ENCODE measurements at places on chromosomes 3 and 15. TPM values are rescaled to one million over a fixed set of nuclear protein-coding genes. Genes with fewer than 3 reads are reported as not detected.

HTR3E gene
- not detected for total RNA-seq

PLD1 gene
- 36.8 TPM for total RNA-seq

- no peak for DNase-seq
Measured at GRCh38 chr3:64351713-64352638, 126.7 kb upstream of the PRICKLE2 start.

DNA sequence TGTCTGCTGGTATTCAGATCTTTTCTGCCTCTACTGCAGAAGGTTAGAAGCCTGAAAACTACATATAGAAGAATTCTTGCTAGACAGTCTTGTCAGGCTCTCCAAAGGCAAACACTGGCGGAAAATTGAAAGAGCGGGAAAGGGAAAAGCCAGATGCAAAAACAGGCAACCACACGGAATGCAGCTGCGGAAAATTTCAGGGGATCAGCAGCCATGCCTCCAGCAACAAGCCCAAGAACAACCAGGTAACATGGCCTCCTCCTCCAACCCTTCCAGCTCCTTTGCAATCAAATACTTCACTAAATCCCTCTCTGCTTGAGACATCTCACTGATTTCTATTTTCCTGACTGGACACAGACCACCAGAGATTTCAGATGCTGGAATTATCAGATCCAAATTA lies 9.6 kb downstream of the UBP1 start:
- DNase-seq, result no peak

- no peak for DNase-seq
Measured at GRCh38 chr3:185216607-185216958, 37.3 kb downstream of the EHHADH start.

- no peak for DNase-seq
Measured at GRCh38 chr15:94780166-94780565, 548.8 kb downstream of the MCTP2 start.

GRCh38 chr3:102531686-102532085 lies 96.9 kb downstream of the ZPLD1 start:
- no peak for DNase-seq

DNA sequence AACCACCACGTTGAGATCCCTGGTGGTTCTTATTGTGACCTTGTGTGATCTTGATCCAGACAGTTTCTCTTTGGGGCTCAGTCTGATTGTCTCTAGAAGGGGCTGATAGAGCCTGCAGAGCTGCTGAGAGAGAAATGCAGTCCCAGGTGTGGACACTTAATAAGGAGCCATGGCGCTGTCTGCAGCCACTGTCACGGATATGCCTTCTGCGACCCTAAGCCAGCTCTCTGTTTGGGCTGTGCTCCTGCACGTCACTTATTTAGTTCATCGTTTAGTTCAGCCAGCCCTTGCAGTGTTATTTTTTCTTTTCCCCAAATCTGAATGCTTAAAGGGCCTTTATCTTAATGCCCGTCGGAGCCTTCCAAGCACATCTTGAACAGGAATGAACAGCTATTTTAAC lies 12.0 kb downstream of the SLC6A1 start:
- DNase-seq, result no peak

DNA sequence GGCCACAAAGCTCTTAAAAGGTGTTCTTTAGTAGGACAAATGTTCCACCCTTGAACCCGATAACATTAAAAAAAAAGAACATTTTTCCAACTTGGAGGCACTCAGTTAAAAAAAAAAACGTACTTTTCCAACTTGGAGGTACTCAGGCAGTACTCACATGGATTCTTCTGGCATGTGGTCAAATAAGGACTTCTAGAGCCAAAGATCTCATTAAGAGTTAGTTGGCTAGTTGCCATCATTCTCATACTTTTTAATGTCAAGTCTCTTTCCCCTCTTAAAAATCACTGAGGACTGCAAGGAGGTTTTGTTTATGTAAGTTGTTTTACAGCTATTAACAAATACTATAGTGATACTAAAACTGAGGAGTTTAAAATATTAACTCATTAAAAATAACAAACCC lies 101.0 kb downstream of the CADPS start:
- no peak for DNase-seq

Data from sciatic nerve (tissue), 2 donors.